ENCODE measurements at places on chromosomes 5 and 9. TPM values are rescaled to one million over a fixed set of nuclear protein-coding genes. Genes with fewer than 3 reads are reported as not detected.

DNA sequence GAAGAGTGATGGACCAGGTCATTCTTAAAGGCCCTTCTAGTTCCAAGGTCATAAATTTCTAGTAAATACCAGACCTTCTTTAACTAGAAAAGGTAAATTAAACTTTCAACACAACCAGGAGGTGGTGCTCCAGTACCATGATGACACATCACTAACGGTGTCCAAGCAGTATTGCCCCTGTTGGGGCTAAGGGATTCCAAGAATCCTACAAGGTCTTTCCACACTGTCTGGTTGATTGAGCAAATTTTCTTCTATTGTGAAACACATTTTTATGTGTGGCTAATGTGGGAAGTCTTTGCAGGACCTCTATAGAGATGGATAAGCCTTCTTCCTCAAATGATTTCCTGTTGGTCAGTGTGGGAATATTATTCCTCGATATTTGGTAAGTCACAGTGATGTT, 459.6 kb upstream of the PAPPA start:
- no peak for DNase-seq

DNA sequence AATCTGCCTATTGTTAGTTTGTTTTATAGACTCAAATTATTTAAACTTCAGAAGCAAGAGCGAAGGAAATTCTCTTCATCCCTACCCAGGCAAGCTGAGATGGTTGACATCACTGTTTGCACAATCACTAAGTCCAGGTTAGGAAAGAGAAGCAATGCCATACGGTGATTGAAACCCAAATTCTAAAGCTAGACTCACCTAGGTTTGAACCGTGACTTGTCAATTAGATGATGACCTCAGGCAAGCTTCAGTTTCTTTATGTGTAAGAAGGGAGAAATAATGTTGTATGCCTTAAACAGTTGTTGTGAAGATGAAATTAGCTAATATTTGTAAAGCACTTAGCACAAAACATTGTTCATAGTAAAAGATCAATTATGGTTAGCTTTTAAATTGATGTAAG, 96.5 kb upstream of the ANKRD55 start:
- DNase-seq: no peak

- DNase-seq: no peak
These were observed 7.1 kb downstream of the KIF20A start for GRCh38 chr5:138186002-138186447.

PPP3R2 gene
- not detected for total RNA-seq

TAF11L5 gene
- not detected for total RNA-seq

SOHLH1 gene
- not detected for total RNA-seq

PCDHA12 gene
- total RNA-seq: not detected

SLCO6A1 gene
- total RNA-seq: not detected

LRRC19 gene
- total RNA-seq: not detected

RAB3C gene
- total RNA-seq: not detected

GRCh38 chr5:66553916-66554575, 42.1 kb upstream of the MAST4 start:
- DNase-seq: peak; percentile 62

GRCh38 chr5:38692781-38693527, 136.5 kb upstream of the LIFR start:
- DNase-seq: no peak

SVEP1 gene
- total RNA-seq: not detected

DNA sequence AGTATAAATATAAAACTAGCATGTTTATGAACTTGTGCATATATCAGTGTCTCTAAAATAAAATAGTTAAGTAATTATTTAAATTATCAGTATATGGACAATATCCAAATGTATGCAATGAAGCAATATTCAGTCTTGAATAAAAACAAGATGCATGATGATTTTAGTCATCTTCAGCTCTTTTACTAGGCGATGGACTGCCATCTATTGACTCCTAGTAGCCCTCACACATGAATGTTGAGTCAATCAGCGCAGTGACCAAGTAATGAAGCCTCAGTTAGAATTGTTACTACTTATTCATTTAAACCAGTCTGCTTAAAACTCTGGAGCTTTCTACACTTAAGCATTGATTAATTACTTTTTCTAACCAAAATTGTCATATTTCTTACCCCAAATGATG, 92.9 kb upstream of the GRHPR start:
- no peak for DNase-seq

- DNase-seq: no peak
These were observed 80.8 kb downstream of the FAM81B start for GRCh38 chr5:95471942-95472341.

TNC gene
- 0.52 TPM for total RNA-seq

CDX1 gene
- total RNA-seq: not detected

DNA sequence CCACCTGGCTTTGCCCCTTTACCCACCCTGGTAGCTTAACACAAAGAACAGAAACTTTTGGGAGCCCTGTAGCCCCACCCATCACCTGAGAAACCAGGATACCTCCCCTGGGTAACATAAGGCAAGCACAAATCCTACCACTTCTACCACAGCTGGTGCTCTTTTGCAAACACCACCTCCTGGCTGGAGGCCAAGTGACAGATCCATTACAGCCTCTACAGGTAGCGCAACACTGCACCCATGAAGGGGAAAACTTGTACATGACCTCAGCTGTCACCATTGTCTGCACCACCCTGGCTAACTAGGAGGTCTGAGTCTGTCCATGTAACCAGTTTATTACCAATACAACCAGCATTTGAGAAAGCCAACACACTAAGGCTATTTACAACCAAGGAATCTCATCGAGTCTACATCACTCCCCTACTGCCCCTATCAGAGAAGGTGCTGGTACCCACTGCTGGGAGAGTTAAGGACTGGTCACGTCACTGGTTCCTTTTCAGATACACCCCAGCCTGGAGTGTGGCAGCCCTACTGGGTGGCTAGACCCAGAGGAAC, 128.6 kb downstream of the PJA2 start:
- no peak for DNase-seq

GRCh38 chr5:160165137-160166068, 46.2 kb upstream of the PWWP2A start:
- peak; percentile 42 for DNase-seq

DNA sequence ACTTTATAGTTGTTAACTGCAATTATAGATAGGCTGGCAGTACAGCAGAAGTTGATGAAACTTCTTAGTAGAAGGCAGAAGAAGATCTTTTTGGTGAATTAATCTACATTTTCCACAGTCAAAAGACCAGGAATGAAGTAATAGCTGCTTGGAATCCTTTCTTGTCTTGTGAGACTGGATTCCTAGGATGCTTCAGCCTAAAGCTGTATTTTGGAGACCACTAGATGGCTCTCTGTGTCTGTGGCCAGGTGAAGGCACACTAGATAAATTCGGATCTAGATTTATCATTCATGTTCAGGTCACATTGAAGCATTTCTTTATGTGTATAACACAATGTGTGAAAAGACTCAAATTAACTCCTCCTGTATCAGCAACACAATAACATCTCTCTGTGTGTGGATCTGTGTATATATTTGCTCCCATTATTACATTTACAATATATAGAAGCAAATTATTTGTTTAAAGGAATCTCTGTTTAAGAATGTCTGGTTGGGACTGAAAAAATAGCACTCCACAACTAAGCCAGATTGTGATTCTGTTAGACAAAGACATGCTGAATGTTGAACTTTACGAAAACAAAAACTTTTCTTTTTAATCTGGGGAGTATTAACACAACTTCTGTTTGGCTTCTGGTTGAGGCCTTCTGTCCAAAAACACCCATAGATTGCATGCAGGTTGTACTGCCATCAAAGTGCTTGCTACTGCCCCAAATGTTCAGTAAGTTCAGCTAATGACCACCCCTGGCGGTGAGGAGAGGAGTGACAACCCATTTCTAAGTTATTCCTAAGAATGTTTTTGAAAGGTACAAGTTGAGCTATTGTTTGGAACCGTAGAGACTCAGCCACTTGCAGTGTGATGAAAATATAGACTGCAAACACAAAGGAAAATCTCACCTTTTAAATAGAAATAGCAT, 10.6 kb downstream of the GRIN3A start:
- DNase-seq: no peak

SUSD3 gene
- total RNA-seq: 67.0 TPM

- DNase-seq: no peak
These were observed 117.6 kb upstream of the S1PR3 start for GRCh38 chr9:88873635-88874034.

Measured in activated CD4-positive, alpha-beta memory T cell treated with anti-CD3 and anti-CD28 coated beads for 36 hours (primary cell).